ENCODE measurements at places on chromosomes 12 and 14.

GRCh38 chr14:71324767-71325272, 417.6 kb downstream of the PCNX1 start:
- DNase-seq, result no peak

- no peak for DNase-seq
Observed at GRCh38 chr12:68487721-68488309, 122.9 kb upstream of the RAP1B start.

DNA sequence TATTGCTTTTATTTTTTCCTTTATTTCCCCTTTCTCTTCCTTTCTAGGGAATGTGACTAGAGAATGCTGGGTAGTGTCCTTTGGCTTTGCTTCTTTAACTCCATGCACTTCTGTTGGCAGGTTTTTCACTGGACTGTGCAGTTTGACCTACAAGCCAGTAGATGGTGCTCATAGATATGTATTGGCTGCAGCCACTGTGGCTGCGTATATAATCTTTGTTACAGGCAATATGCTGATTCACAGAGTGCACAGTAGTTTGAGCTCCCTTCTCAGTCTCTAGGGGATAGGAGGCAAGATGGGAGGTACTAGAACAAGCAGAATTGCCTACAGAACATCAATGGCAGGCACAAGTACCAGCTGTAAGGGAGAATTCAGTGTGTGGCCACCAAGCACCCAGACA, 503.5 kb downstream of the LRFN5 start:
- DNase-seq, result no peak

DNA sequence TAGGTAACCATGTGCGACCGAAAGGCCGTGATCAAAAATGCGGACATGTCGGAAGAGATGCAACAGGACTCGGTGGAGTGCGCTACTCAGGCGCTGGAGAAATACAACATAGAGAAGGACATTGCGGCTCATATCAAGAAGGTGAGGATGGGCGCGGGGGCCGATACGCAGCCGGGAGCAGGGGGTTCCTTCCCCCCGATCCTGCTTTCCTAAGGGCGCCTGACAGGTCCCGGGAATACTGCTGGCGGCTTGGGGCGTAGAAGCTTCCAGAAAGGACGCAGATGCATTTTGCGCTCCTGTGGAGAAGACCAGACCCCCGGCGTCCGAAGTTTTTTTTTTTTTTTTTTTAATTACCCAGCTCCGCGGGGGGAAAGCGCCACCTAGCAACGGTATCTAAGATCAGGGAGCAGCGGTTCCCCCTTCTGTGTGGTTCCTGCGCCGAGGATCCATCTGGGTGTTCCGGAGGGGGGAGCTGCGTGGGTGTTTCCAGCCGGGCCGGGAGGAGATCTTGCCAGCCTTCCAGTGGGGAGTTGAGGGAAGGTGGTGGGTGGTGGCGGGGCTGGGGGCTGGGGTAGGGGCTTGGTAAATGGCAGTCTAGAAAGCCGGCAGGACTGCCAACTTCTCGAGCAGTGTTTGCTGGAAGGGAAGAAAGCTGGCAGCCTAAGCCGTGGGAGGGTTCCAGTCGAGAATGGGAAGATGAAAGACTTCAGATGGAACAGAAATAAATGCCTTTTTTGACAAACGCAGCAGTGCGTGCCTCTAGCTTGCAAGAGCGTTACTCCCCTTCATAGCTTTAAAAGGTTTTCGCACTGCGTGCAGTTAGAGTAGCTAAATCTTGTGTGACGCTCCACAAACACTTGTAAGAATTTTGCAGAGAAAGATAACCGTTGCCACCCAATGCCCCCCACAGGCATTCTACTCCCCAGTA, 764 bp downstream of the DYNLL1 start:
- no peak for DNase-seq

DNA sequence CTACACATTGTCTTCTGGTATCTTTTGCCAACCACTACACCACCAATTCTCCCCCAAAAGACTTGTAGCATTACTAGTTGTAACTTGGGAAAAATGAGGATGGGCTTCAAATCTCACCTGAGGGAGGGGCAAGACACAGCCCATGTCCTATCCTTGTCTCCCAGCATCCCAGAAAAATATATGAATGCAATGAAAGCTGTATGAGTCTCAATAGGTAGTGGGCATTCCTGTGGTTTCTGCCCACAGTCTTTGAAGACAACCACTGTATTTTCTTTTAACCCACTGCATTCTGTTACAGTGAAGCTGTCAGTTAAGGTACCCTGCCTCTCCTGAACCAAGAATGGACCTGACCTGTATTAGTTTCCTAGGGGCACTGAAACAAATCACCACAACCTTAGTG, 336.2 kb upstream of the TMPO start:
- DNase-seq, result no peak

DNA sequence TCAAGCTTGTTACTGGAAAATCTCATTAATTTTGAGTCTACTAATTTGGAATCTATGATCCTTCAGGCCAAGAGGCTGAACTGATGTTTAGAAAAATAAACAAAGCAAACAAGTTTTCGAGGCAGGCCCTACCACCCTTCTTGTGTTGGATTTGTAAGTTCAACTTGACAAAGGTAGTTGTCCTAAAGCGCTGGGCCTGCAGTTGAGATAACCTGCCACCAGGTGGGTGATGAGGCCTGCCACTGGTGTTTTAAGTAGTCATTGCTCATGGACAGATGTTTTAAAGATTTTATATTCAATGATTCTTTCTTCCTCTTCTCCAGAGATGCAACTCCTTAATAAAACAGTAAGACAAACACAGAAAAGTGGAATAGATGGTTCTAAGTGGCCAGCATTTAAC, 19.4 kb downstream of the ACVRL1 start:
- DNase-seq, result no peak

- DNase-seq, result no peak
Observed at GRCh38 chr14:75497191-75497590, 25.1 kb upstream of the BATF start.

GRCh38 chr12:25496098-25496587, 56.9 kb downstream of the LMNTD1 start:
- no peak for DNase-seq

GRCh38 chr12:108814462-108815211, 42.7 kb downstream of the SSH1 start:
- no peak for DNase-seq

DNA sequence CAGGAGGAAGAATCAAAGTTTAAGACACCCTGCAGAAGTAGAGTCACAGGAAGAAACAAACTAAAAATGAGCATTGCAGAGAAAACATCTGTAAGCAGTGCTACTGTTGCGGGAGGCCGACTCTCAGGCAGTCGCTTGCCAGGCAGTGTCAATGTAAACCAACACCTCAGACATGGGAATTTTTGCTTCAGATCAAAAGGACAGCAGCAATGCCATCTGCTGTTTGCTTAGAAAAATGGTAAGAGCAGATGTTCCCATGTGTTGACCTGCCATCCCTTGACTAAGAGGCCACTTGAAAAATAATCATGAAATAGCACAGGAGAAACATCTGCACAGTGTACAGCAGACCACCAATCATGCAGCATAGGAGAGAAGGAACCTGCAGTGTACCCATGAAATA, 196.6 kb downstream of the SLC25A21 start:
- no peak for DNase-seq

GRCh38 chr14:82689948-82690347, 1156.3 kb upstream of the SEL1L start:
- DNase-seq, result no peak

GRCh38 chr12:78249578-78249977, 418.9 kb downstream of the NAV3 start:
- no peak for DNase-seq
